ENCODE measurements at places on chromosomes 1 and 21.

DNA sequence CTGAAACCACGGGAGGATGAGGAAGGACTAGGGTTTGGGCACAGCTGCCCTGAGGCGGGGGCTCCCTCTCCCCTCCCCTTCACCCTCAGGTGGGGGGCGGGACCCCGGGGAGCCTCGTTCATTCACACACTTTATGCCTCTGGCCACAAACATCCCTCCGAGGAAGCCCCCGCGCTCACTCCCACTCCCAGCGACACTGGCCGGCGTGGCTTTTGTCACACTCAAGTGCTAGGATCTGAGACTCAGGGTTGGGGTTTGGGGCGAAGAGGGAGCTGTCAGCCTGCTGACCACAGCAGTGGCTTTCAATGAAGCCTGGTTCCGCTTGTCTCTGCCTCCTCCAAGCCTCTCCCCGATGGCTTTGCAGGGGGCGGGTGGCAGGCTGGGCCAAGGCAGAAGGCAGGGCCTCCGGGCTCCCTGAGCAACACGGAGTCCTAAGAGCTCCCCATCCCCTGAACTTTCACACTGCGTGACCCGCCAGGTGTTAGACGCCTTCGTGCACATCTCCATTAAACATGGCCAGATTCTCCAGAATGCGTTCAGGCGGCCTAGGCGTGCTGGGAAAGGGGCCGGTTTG, 178.1 kb downstream of the NPHP4 start:
- peaks cover 49% of the 10 kb centered on the region for H3K27me3 ChIP-seq
- H3K4me1 ChIP-seq, result no peaks in the 10 kb centered on the region
- H3K27ac ChIP-seq, result no peak overlapping the region
- DNase-seq, result no peak
- H3K4me3 ChIP-seq, result no peak overlapping the region
- H3K36me3 ChIP-seq, result no peaks in the 10 kb centered on the region

DNA sequence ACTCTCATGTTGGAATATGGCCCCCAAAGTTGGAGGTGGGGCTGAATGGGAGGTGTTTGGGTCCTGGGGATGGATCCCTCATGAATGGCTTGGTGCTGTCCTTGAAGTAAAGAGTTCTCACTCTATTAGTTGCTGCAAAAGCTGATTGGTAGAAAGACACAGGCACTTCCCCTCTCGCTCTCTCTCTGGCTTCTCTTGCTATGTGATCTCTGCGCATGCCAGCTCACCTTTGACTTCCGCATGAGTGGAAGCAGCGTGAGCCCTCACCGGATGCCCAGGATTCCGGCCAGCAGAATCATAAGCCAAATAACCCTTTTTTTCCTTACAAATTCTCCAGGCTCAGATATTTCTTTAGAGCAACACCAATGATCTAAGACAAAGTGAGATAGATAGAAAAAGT, 20.9 kb upstream of the CCSAP start:
- no peaks in the 10 kb centered on the region for H3K4me1 ChIP-seq
- H3K4me3 ChIP-seq, result no peak overlapping the region
- DNase-seq, result no peak
- peaks cover 56% of the 10 kb centered on the region for H3K27me3 ChIP-seq
- H3K36me3 ChIP-seq, result no peaks in the 10 kb centered on the region

DNA sequence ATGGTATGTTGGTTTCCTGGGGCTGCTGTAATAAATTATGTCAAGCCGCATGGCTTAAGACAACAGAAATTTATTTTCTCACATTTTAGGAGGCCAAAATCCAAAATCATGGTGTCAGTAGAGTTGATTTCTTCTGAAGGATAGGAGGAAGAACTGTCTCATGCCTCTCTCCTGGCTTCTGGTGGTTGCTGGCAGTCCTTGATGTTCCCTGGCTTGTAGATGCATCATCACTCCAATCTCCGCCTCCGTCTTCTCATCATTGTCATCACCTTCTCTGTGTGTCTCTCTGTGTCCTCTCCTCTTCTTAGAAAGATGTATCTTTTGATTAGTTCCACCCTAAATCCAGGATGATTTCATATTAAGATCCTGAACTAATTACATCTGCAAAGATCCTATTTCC, 124.7 kb upstream of the CTTNBP2NL start:
- no peak overlapping the region for H3K4me3 ChIP-seq
- no peak overlapping the region for H3K27ac ChIP-seq
- H3K36me3 ChIP-seq, result no peaks in the 10 kb centered on the region
- H3K4me1 ChIP-seq, result no peaks in the 10 kb centered on the region
- DNase-seq, result no peak

DNA sequence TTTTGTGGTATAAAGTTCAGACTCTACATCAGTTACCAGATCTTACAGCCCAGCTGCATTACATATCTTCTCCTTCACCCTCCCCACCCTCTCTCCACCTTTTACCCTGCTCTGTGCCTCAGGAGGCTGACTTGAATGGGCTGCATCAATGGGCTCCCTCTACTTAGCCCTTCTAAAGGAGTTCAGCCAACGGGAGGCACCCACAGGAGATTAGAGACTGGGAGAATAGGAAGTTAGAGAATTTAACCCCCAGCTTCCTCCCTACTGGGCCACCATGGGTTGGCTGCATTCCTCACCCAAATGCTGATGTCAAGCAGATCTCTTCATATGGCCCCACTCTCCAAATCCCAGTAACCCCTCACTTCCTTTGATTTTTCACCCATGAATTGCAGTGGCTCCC, 17.1 kb upstream of the DUSP23 start:
- no peak overlapping the region for H3K27ac ChIP-seq
- no peak for DNase-seq
- H3K4me1 ChIP-seq, result no peaks in the 10 kb centered on the region
- no peak overlapping the region for H3K4me3 ChIP-seq

- H3K4me1 ChIP-seq, result peaks cover 77% of the 10 kb centered on the region
- no peaks in the 10 kb centered on the region for H3K27me3 ChIP-seq
- DNase-seq, result no peak
- H3K27ac ChIP-seq, result peak overlapping the region; percentile 81
- peaks cover 28% of the 10 kb centered on the region for H3K36me3 ChIP-seq
- H3K4me3 ChIP-seq, result peak overlapping the region; percentile 94
Observed at GRCh38 chr1:211329764-211330201, 3.1 kb downstream of the TRAF5 start.

DNA sequence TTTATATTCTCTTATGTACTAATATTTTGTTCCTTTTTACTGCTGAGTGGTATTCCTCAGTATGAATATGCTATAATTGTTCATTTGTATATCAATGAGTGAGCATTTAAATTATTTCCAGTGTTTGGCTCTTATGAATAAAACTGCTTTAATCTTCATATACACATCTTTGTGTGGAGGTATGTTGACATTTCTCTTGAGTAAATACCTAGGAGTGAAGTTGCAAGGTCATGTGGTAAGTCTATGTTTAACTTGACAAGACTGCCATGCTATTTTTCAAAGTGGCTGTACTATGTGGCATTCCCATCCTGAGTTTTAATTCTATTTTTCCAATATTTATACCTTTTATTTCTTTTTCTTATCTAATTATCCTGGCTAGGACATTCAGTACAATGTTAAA, 124.2 kb downstream of the ADSS2 start:
- no peaks in the 10 kb centered on the region for H3K27me3 ChIP-seq
- peaks cover 19% of the 10 kb centered on the region for H3K36me3 ChIP-seq
- peak overlapping the region; percentile 34 for H3K4me3 ChIP-seq
- no peak for DNase-seq

- no peak overlapping the region for H3K4me3 ChIP-seq
- H3K27me3 ChIP-seq, result peaks cover 23% of the 10 kb centered on the region
- H3K27ac ChIP-seq, result no peak overlapping the region
Observed at GRCh38 chr1:94716965-94717364, 103.2 kb upstream of the SLC44A3 start.

DNA sequence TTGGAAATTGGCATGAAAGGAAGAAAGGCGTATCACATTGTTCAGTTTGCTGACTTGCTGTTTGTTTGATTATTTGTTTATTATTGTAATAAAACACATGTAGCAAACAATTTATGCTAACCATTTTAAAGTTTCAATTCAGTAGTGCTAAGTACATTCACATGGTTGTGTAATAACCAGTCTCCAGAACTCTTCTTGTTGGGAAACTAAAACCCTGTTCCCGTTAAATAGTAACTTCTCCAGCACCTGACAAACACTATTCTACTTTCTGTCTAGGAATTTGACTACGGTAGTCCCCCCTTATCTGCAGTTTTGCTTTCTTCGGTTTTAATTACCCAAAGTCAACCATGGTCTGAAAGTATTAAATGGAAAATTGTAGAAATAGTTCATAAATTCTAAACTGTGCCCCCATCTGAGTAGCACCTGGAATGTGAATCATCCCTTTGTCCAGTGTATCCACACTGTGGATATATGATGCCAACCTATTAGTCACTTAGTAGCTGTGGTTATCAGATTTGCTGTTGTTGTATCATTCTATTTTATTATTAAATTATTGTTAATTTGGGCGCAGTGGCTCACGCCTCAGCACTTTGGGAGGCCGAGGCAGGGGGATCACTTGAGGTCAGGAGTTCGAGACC, 5.5 kb downstream of the MORC3 start:
- no peaks in the 10 kb centered on the region for H3K27me3 ChIP-seq
- DNase-seq, result no peak
- no peak overlapping the region for H3K4me3 ChIP-seq
- H3K4me1 ChIP-seq, result peaks cover 38% of the 10 kb centered on the region
- H3K36me3 ChIP-seq, result peaks cover 40% of the 10 kb centered on the region
- H3K27ac ChIP-seq, result no peak overlapping the region

GRCh38 chr1:189623336-189623735, 854.3 kb downstream of the BRINP3 start:
- H3K27me3 ChIP-seq, result no peaks in the 10 kb centered on the region
- DNase-seq, result no peak
- H3K36me3 ChIP-seq, result no peaks in the 10 kb centered on the region
- H3K27ac ChIP-seq, result no peak overlapping the region
- H3K4me1 ChIP-seq, result no peaks in the 10 kb centered on the region

- no peak for DNase-seq
- no peak overlapping the region for H3K4me3 ChIP-seq
- H3K36me3 ChIP-seq, result no peaks in the 10 kb centered on the region
Observed at GRCh38 chr21:17853393-17854275, 34.5 kb upstream of the C21orf91 start.

GRCh38 chr1:37662031-37662755, 27.5 kb upstream of the RSPO1 start:
- H3K27ac ChIP-seq, result no peak overlapping the region
- H3K4me3 ChIP-seq, result no peak overlapping the region
- no peaks in the 10 kb centered on the region for H3K4me1 ChIP-seq
- DNase-seq, result no peak

DNA sequence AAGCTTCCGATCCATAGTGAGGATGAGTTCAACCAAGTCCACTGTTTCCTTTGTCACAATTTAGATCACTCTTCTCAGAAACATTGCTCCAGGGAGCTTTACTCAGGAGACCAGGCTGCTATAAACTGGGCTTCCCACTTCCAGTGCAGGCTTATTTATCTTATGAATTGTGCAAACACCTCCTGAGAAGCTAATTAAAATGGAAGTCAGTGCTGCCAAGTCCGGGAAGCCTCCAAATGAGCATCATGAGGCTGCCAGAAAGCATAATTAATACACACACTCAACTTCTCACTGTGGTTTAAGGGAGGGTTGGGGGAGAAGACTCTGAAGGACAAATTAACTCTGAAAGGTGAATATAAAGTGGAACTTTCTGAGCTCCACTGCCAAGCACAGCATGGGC, 145.0 kb upstream of the SGIP1 start:
- H3K27ac ChIP-seq, result no peak overlapping the region
- no peak overlapping the region for H3K4me3 ChIP-seq
- H3K27me3 ChIP-seq, result no peaks in the 10 kb centered on the region
- H3K4me1 ChIP-seq, result no peaks in the 10 kb centered on the region
- DNase-seq, result no peak

DNA sequence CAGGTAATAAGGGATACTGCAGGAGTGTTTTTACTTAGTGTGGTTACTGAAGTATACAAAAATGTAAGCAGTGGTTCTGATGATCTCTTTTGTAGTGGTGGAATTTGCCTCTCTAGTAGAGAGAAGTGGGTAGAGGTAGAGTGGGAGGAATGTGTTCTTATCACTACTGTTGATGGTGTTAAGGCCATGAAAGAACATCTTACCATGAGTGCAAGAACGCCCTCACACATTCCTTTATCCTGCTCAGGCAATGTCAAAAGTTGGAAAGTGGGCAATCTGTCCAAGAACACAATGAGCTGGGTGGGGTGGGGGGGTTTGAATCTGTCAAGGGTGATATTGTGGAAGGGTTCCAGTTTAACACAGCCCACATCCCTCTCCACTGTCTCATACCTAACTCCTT, 78.6 kb downstream of the TTLL7 start:
- H3K4me1 ChIP-seq, result no peaks in the 10 kb centered on the region
- H3K27me3 ChIP-seq, result peaks cover 32% of the 10 kb centered on the region
- no peak overlapping the region for H3K4me3 ChIP-seq

- H3K27ac ChIP-seq, result peak overlapping the region; percentile 31
- H3K4me3 ChIP-seq, result no peak overlapping the region
- H3K4me1 ChIP-seq, result peaks cover 9% of the 10 kb centered on the region
Observed at GRCh38 chr1:202237052-202237451, 43.5 kb downstream of the LGR6 start.

DNA sequence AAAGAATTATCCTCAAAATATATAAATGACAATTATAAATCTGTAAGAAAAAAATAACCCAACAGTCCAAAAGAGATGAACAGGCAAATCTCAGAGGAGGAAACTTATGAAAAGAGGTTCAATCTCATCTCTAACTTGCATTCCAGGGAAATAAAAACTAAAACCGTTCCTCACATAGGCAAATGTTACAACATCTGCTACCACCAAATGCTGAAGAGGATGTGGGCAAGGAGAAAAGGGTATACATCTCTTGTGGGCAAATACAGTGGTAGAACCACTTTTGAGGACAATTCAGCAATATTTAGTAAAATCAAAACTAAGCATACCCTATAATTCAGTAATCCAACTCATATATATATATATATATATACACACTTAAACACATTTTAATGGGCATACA, 33.7 kb upstream of the SGIP1 start:
- DNase-seq, result no peak
- H3K27me3 ChIP-seq, result peaks cover 42% of the 10 kb centered on the region
- H3K27ac ChIP-seq, result no peak overlapping the region
- H3K4me3 ChIP-seq, result no peak overlapping the region

DNA sequence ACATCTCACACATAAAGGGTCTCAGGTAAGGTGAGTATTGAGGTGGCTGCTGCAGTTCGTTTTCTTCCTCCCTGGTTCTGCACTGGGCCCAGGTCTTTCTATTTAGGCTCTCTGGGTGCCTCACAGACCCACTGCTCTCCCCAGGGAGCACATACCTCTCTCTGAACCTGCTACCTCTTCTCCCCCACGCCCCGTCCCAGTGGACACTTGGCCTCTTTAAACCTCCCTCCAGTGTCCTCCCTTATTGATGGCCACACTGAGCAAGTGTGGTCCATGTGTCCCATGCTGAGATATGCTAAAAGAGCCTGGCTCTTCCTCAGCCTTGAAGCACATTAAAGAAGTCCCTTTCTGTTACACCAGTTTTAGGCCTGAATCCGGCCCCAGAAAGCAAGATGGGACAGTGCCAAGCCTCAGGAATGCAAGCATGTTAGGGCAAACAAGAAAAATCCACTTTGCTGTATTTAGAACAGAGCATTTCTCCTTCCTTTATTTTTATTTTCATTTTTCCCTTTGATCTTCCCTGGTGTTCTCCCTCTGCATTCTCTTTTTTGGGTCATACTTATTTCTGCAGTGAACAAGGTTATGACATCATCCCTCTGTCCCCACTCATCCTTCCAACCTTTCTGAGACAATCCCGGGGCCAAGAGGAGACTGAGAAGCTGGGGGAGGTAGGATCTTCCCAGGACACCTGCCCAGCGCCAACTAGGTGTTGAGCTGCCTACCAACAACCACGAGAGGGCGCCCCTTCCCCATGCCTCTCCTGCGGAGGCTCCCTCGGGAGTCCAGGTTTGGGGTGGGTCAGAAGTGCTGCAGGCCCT, 5.0 kb upstream of the CHI3L2 start:
- H3K4me3 ChIP-seq, result peak overlapping the region; percentile 77
- H3K27me3 ChIP-seq, result no peaks in the 10 kb centered on the region
- DNase-seq, result peak; percentile 75
- peak overlapping the region; percentile 99 for H3K27ac ChIP-seq
